ENCODE measurements at places on chromosomes 7 and 10.
A peak's percentile ranks its signal among the peaks of the same experiment; 100 is the strongest.

- H3K27ac ChIP-seq: no peak overlapping the region
- H3K36me3 ChIP-seq: no peaks in the 10 kb centered on the region
- H3K4me1 ChIP-seq: peaks cover 22% of the 10 kb centered on the region
These were observed 166.7 kb downstream of the NRF1 start for GRCh38 chr7:129777993-129778769.

- DNase-seq: no peak
- H3K27ac ChIP-seq: no peak overlapping the region
- H3K4me3 ChIP-seq: no peak overlapping the region
- peaks cover 36% of the 10 kb centered on the region for H3K36me3 ChIP-seq
These were observed 32.2 kb downstream of the CSGALNACT2 start for GRCh38 chr10:43170491-43170890.

DNA sequence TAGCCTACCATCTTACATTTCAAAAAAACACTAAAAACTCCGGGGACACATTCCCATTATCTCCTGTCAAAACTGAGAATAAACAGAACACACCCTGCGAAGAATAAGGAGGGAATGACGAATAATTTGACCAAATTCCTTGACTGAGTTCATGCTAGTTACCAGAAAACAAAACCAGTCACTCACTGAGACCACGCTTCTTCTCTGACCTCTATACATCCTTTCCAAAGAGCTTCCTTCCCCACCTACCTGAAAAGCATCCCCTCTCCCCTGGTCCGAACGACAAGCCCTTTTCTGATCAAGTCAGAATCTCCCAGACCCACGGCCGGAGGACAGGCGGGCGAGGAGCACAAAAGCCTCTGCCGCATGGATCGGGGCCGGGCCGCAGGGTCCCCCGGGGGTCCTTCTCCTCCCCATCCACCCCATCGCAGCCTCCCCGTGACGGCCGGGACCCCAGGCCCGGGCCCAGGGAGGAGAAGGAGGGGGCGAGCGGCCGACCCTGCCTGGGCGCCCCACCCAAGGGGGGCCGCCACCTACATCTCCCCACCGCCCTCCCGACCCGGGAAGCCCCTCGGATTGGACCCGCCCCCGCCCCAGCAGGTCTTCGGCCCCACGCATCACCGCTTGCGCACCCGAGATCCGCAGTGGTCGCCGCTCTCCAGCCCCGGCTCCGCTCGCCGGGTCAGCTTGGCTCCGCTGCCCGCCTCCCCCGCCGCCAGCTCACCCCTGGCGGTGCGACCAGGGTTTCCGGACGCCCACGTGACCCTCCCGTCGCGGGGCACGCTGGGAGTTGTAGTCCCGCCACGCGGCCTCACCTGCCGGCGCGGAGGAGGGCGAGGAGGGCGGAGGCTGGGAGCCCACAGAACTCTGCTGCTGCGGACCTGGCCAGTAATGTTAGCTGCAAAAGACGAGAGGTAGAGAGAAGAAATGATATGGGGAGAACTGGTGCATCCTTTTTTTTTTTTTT is at the start of gene SLC37A3:
SLC37A3 (minus strand) TSS at position 747 of the 967 bp plus-strand sequence. CDS start 16,004 bp downstream, outside the sequence.
- H3K36me3 ChIP-seq: peaks cover 4% of the 10 kb centered on the region
- H3K27ac ChIP-seq: peak within 1 kb of the TSS; percentile 95
- peaks cover 41% of the 10 kb centered on the region for H3K4me1 ChIP-seq
- H3K27me3 ChIP-seq: no peaks in the 10 kb centered on the region
- DNase-seq: peak; percentile 92

- H3K27ac ChIP-seq: no peak overlapping the region
- no peak for DNase-seq
- peaks cover 9% of the 10 kb centered on the region for H3K27me3 ChIP-seq
These were observed 3.0 kb downstream of the H2BK1 start for GRCh38 chr7:151207315-151207714.

DNA sequence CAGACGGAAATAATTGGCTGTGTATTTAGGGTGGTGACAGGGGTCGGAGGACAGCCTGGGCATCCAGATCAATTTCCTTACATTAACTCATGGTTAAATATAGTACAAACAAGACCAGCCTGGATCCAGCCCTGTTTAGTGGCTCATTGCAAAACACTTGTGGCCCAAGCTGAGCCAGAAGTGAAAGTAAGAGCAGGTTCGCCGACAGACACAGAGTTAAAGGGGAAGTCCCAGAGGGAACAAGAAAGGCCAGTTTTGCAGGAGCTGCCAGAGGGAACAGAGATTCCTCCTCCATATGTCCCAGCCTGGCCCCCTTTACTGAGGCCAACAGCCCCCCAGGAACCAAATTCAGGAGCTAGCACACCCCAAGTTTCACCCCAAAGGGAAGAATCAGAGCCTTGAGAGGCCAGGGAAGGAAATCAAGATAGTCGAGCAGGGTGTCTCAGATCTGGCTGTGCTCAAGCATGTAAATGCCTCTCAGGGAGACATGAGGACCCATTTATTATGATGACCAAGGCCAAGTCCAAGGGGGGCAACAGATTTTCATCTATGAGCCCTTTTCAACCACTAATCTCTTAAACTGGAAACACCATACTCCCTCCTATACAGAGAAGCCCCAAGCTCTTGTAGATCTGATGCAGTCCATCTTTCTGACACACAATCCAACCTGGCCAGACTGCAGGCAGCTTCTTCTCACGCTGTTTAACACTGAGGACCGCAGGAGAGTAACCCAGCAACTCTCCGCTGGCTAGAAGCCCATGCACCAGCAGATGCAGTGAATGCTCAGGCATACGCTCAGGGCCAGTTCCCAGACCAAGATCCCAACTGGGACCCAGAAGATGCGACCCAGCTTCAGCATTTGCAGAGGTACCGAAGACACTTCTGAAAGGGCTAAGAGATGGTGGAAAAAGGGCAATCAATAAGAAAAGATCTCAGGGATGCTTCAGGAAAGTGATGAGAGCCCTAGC is 15.9 kb upstream of the ADCK2 start:
- DNase-seq: peak; percentile 30
- H3K27ac ChIP-seq: peak overlapping the region; percentile 17
- peaks cover 2% of the 10 kb centered on the region for H3K27me3 ChIP-seq
- peak overlapping the region; percentile 65 for H3K4me3 ChIP-seq
- H3K36me3 ChIP-seq: no peaks in the 10 kb centered on the region

DNA sequence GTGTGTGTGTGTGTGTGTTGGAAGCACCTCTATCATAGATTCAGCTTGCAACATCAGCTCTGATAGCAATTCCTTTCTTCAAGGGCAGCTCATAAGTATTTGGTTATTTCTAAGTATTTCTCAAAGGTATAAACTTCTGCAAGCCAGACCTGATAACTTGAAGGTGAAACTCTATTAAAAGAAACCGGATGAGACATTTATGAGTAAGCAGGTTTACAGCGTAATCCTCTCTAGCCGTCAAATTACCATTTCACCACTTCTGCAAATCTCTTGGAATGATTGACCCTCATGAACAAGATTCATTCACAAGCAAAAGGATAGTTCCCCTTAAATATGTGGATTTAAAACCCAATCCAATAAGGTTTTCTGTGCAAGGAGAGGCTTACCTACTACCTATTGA is 23.1 kb downstream of the PDE1C start:
- H3K36me3 ChIP-seq: no peaks in the 10 kb centered on the region
- H3K4me3 ChIP-seq: no peak overlapping the region

- H3K36me3 ChIP-seq: peaks cover 22% of the 10 kb centered on the region
- peak overlapping the region; percentile 100 for H3K4me3 ChIP-seq
These were observed 826 bp downstream of the CHPF2 start for GRCh38 chr7:151232917-151233701.

DNA sequence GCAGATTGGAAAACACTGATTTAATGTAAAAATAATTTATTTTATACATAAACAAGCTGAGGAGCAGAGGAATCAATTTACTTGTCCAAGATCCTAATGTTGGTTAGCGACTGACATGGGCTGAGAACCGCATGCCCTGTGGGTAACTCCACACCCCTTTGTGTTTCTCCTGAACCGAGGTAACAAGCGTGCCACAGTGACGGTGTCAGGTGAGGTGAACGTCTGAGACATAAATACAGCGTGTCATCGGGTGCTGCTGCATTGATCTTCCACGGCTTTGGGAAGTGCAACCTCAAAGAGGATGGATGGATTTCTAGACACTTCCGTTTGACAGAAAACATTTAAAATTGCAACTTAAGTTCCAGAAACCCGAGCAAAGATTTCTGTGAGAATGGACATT is 386.8 kb upstream of the ADARB2 start:
- H3K4me1 ChIP-seq: no peaks in the 10 kb centered on the region
- no peaks in the 10 kb centered on the region for H3K36me3 ChIP-seq
- DNase-seq: no peak
- no peak overlapping the region for H3K4me3 ChIP-seq
- H3K27ac ChIP-seq: no peak overlapping the region

- H3K27me3 ChIP-seq: no peaks in the 10 kb centered on the region
- H3K36me3 ChIP-seq: no peaks in the 10 kb centered on the region
- no peak for DNase-seq
- H3K4me3 ChIP-seq: no peak overlapping the region
These were observed 72.1 kb downstream of the RNF133 start for GRCh38 chr7:122626785-122627184.

DNA sequence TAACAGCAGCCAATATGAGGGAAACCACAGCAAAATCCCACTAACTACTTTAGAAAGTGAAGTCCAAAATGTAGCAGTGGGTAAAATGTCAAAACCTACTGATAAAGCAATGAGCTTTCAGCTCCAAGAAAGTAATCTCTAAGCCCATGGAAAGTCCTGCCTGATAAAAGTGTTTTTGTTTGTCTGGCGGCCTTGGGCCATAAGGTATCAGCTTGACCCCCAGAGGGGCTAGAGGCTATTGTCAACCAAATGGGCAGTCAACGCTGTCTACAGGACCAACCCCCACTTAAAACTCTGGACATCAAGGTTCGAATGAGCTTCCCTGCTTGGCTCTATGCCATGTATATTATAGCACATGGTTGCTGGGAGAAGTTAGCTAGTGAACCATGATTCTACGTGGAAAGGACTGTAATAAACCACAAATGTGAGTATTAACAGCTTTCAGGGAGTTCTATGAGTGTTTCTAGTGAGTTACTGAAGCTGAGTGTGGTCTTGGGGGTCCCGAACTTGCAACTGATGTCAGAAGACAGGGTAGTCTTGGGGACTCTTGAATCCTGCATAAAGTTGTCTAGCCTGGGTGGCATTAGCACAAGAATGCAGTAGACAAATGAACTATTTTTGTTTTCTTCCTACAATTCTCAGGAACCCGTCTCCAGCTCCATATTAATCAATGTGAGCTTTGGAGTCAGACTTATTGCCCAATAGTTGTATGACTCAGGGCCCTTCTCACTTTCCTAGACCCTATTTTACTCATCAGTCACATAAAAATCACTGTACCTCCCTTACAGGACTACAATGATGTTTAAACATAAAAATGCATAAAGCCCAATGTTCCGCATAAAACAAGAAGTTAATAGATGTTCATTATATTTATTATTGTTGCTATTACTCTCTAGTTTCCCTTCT is 164.9 kb downstream of the DGKI start:
- no peaks in the 10 kb centered on the region for H3K36me3 ChIP-seq
- H3K27me3 ChIP-seq: no peaks in the 10 kb centered on the region
- H3K4me1 ChIP-seq: no peaks in the 10 kb centered on the region
- no peak overlapping the region for H3K27ac ChIP-seq
- DNase-seq: no peak

GRCh38 chr10:30169342-30169741 is 110.0 kb upstream of the JCAD start:
- DNase-seq: no peak
- no peaks in the 10 kb centered on the region for H3K4me1 ChIP-seq
- no peak overlapping the region for H3K4me3 ChIP-seq
- H3K36me3 ChIP-seq: no peaks in the 10 kb centered on the region
- no peak overlapping the region for H3K27ac ChIP-seq

DNA sequence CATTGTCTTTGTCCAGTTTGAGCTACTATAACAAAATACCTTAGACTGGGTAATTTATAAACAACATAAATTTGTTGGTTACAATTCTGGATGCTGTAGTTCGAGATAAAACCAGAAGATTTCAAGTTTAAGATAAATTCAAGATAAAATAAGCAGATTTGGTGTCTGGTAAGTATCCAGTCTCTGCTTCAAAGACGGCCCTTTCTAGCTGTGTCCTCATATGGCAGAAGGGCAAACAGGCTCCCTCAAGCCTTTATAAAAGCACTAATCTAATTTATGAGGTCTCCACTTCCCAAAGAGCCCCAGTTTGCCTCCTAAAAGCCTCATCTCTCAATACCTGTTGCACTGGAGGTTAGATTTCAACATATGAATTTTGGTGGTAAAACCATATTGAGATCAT is 31.1 kb upstream of the SGCE start:
- peaks cover 4% of the 10 kb centered on the region for H3K27me3 ChIP-seq
- H3K4me1 ChIP-seq: no peaks in the 10 kb centered on the region
- no peak overlapping the region for H3K4me3 ChIP-seq
- DNase-seq: no peak
- no peaks in the 10 kb centered on the region for H3K36me3 ChIP-seq
- H3K27ac ChIP-seq: no peak overlapping the region

DNA sequence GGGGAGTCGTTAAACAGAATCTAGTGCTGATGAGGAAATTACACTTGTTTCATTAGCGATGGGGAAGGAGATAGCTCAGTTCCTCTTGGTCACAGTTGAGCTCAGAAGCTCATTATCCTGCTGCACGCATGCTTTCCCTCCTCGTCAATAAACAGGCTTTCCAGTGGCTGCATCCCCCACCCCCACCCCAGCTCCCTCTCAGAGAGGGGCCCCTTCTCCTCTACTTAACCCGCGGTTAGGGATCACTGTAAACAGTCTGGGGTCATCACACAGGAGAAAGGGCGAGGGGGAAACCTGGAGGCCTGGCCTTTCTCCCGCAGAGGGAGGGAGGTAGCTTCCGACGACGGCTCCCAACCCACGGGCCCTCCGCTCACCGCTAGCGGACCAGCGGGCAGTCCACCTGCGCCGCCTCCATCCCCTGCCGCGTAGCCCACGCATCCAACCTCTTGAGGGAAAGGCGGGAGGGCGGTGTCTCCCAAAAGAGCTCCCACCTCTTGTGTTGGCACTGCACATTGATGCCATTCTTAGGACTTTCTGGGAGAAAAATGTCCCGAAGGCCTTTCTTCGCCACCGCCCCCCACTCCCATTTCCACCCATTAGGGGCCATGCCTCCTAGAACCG is 80.8 kb downstream of the PAX2 start:
- peaks cover 75% of the 10 kb centered on the region for H3K27me3 ChIP-seq
- H3K36me3 ChIP-seq: no peaks in the 10 kb centered on the region
- peaks cover 24% of the 10 kb centered on the region for H3K4me1 ChIP-seq
- no peak overlapping the region for H3K27ac ChIP-seq
- H3K4me3 ChIP-seq: no peak overlapping the region

- H3K4me1 ChIP-seq: peaks cover 14% of the 10 kb centered on the region
- DNase-seq: no peak
- H3K36me3 ChIP-seq: peaks cover 3% of the 10 kb centered on the region
- H3K27me3 ChIP-seq: peaks cover 5% of the 10 kb centered on the region
- no peak overlapping the region for H3K4me3 ChIP-seq
These were observed 3.1 kb upstream of the ST7 start for GRCh38 chr7:116949941-116950801.

DNA sequence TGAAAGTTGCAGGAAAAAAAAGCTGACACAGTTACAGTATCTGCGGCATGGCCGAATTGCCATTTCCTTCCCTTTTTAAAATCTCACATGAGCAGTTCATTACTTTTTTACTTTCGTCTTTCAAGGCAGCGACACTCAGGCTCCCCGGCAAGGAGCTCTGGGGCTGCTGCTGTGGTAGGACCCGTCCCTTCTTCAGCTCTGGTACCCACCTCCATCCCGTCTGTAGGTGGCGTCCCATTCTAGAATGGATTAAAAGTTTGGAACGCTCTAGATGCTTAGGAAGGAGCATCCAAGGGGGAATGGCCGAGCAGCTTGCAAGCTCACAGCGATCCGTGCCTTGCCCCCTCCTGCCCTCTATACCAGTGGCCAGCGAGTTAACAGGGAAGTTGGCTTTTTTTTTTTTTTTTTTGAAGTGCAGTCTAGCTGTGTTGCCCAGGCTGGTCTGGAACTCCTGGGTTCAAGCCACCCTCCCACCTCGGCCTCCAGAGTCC is 22.8 kb upstream of the TTYH3 start:
- peak; percentile 30 for DNase-seq
- H3K27me3 ChIP-seq: no peaks in the 10 kb centered on the region

GRCh38 chr10:34677591-34677990 is 137.5 kb downstream of the PARD3 start:
- no peak for DNase-seq
- no peaks in the 10 kb centered on the region for H3K36me3 ChIP-seq
- no peak overlapping the region for H3K4me3 ChIP-seq
